ENCODE measurements at places on chromosomes 6 and 20.

GRCh38 chr20:31679357-31680285 lies 41.9 kb downstream of the COX4I2 start:
- H3K36me3 ChIP-seq, result no peaks in the 10 kb centered on the region
- no peak overlapping the region for H3K4me3 ChIP-seq
- H3K27me3 ChIP-seq, result no peaks in the 10 kb centered on the region
- H3K27ac ChIP-seq, result peak overlapping the region; percentile 89

DNA sequence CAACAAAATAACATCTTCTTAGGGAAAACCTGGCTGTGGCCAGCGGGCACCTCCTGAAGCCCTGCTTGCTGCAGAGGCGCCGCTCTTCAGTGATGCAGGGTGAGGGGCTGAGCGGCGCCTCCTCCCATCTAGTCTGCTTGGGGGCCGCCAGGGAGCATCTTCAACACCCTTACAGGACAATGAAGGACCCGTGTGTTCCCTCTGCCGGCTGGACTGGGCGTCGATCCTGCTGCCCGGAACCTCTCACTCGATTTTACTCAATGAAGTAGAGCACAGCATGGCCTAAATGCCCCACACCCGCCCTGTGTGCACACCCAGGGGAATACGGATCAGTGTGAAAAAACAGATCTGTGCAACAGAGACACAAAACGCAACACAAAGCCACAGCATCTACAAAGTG lies 28.5 kb upstream of the MPC1 start:
- no peak for DNase-seq
- no peaks in the 10 kb centered on the region for H3K36me3 ChIP-seq
- H3K4me1 ChIP-seq, result no peaks in the 10 kb centered on the region
- H3K27me3 ChIP-seq, result no peaks in the 10 kb centered on the region
- no peak overlapping the region for H3K27ac ChIP-seq

GRCh38 chr6:11727346-11727997 lies 51.1 kb downstream of the ADTRP start:
- H3K4me3 ChIP-seq, result no peak overlapping the region
- H3K27me3 ChIP-seq, result no peaks in the 10 kb centered on the region
- DNase-seq, result no peak
- no peaks in the 10 kb centered on the region for H3K4me1 ChIP-seq

DNA sequence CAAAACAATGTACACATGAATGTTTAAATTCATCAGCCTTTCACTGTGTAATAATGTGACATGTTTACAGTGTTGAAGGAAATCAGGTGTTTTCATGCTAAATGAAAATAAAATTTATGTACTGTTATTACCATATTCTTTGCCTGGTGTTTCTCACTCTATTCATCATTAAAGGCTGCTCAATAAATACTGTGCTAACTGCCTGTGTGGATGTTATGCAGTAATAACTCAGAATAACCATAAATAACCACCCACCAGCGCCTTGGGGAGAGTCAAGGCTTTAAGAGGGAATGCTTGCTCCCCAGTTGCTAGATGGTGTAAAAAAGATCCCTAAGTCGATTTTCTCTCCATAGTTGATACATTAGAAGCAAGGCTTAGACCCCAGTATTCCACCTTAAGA lies 299.9 kb downstream of the EYA4 start:
- H3K27ac ChIP-seq, result no peak overlapping the region
- no peaks in the 10 kb centered on the region for H3K36me3 ChIP-seq
- DNase-seq, result no peak
- no peaks in the 10 kb centered on the region for H3K4me1 ChIP-seq
- no peaks in the 10 kb centered on the region for H3K27me3 ChIP-seq

DNA sequence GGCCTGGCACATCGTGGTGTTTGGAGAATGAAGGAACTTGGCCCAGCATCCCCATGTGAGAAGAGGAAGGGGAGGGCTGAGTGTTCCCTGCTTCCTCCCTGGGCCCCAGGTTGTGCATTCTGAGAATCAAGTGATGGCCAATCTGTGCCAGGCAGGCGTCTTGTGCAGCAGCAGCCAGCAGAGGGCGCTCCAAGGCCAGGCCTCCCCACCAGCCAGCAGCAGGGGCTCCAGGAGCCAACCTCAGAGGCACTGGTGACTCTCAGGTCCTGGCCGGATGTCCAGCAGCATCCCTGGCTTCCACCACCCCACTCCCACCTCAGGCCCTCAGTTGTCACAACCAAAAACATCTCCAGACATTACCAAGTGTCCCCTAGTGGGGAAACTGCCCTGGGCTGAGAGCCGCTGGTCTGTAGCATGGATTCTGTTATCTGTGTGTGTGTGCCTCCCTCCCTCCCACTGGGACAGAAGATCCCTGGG lies 192.0 kb downstream of the PREX1 start:
- no peak overlapping the region for H3K27ac ChIP-seq
- no peaks in the 10 kb centered on the region for H3K4me1 ChIP-seq

Measured in cardiac muscle cell (in vitro differentiated cells and primary cell).